Activated T-cell treated with anti-CD3 and anti-CD28 coated beads for 1 hour (primary cell): ENCODE measurements at places on chromosomes 7 and 10.
A peak's percentile ranks its signal among the peaks of the same experiment; 100 is the strongest.

- DNase-seq = no peak
Observed at GRCh38 chr7:21566094-21566493, 23.3 kb downstream of the DNAH11 start.

GRCh38 chr10:53579773-53580172 lies 807.2 kb upstream of the MBL2 start:
- no peak for DNase-seq

- no peak for DNase-seq
Observed at GRCh38 chr7:21113609-21114415, 314.1 kb upstream of the SP4 start.

DNA sequence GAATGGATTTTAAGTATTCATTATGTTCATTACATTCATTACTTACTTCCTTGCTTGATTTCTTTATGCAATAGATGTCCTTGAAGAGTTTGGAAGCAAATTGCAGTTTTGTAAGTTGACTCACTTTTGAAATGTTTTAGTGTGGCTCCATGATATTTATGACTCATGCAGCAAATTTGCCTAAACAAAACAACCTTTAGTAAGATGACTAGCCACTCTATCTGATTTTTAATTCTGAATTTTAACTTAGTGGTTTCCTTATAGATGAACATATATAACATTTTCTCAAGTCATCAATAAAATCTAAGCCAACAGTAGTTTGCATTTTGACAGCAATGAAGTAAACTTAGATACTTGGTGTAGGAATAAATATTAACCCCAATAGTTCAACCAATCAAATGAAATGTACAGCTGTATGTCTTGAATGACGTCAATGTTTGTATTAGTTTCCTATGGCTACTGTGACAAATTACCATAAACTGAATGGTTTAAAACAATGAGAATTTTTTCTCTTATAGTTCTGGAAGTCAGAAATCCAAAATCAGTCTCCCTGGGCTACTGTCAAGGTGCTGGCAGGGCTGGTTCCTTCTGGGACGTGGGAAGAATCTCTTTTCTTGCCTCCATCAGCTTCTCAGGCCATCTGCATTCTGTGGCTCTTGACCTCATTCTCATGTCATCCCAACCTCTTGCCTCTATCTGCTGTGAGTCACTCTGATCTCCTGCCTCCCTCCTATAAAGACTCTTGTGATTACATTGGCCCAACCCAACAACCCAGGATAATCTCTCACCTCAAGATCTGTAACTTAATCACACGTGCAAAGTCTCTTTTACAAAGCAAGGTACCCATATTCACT lies 73.4 kb downstream of the AHR start:
- no peak for DNase-seq

- DNase-seq = no peak
Observed at GRCh38 chr10:60513281-60513680, 123.6 kb upstream of the ANK3 start.

DNA sequence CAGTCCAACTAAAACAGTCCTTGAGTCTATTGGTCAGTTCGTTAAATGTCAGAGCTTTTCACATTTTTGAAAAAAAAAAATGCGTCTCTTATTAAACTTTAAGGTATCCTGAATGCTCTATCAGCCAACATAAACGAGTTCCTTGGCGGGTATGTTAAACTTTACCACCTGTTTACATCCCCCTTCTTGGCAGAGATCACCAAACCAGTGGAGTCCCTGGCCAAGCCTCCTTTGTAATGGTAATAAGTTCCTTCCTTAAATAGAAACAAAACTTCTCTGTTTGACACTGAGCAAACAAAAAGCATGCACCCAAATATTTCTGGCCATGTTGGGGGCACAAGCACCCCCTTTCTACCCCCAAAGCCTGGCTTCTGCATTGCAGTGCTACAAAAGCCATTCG lies 3.2 kb downstream of the TRIL start:
- DNase-seq = no peak

DNA sequence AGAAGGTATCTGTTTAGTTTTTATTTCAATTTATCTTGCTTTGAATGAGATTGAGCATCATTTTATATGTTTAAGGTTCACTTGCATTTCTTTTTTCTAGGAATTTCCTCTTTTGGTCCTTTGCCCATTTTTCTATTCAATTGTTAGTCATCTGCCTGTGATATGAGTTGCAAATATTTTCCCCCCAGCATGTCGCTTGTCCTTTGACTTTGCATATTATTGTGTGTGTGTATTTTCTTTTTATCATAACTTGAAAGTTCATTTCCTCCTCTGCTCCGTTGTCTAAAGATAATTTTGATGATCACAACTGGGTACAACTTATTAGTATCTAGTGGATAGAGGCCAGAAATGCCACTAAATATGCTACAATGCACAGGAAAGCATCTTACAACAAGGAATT lies 132.7 kb upstream of the MDFIC start:
- DNase-seq = no peak

- no peak for DNase-seq
Observed at GRCh38 chr10:3757250-3757637, 27.8 kb downstream of the KLF6 start.

- DNase-seq = no peak
Observed at GRCh38 chr7:1675036-1675671, 5.1 kb downstream of the ELFN1 start.

DNA sequence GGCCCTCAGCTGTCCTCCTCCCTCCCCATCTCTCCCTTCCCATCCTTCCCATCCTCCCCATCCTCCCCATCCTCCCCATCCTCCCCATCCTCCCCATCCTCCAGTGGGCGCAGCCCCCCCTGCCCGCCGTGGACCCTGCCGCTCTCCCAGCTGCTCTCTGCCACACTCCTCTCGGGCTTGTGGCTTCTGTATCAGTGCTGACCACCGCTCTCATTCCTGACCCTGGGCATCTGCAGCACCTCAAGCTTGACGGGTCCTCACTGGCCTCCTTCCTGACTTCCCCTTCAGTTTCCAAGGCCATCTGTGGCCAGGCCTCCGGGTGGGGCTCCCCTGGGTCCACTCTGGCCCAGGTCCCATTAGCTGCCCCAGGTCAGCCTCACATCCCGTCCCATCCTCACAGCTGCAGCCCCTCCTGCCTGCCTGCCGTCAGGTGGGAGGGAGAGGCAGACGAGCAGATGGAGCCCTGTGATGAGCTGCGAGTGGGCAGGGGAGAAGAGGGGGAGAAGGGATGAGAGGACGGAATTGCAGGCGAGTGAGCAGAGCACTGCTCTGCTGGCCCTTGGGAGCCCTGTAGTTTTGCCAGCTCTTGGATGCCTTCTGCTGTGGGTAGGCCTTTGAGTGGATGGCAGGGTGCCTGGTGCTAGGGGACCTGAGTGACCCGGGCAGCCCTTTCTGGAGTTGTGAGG lies 35.7 kb downstream of the LHPP start:
- no peak for DNase-seq

- DNase-seq = no peak
Observed at GRCh38 chr10:123346581-123346980, 192.4 kb downstream of the BUB3 start.

- no peak for DNase-seq
Observed at GRCh38 chr7:2399848-2400587, 3.4 kb upstream of the CHST12 start.

GRCh38 chr10:84423719-84424118 lies 95.3 kb downstream of the CCSER2 start:
- DNase-seq = no peak

GRCh38 chr10:29317027-29317420 lies 28.2 kb downstream of the LYZL1 start:
- DNase-seq = no peak

GRCh38 chr7:33654676-33655075 lies 250.7 kb upstream of the BMPER start:
- DNase-seq = no peak

GRCh38 chr7:130948822-130949221 lies 214.8 kb upstream of the KLF14 start:
- no peak for DNase-seq

DNA sequence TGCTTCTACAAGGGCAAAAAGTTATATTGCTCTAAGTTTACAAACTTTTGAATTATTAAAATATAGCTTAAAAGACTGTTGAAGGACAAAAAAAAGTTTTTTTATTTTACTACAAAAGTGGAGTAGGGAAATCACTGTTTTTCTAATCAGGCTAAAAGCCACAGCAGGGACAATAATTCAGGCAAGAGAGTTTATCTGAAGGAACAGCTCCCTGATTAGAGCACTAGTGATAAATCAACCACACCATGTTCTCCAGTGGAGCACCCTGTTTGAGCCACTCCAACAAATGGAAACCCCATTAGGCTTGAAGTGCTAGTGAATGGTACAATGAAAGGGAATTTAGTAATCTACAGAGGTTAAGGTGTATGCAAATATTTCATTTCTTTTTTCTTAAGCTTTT lies 357.1 kb downstream of the SEMA3D start:
- no peak for DNase-seq

GRCh38 chr7:78683566-78683965 lies 769.9 kb downstream of the MAGI2 start:
- no peak for DNase-seq

DNA sequence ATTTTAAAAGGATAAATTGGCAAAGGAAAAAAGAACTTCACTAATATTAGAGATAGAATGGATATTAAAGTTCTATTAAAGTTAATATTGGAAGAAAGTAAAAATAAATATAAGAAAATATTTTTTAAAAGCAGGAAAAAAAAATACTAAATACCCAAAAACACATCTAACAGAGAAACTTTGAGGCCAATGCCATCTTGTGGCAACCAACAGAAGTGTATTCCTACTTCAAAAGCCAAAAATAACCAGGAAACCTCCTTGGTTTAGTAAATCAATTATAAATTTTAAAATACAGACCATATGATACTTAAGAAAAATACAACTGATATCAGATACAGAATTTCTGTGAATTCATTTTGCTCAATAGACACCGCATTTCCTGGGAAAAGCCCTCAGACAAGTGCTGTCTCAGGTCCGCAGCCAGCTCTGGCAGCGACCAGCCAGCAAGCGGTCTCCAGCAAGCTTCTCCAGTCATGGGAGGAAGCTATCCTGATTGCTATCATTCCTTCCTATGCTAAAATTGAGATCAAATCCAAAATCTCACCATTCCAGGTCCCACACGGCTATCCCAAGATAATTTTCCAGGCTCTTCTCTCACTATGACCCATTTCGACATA lies 65.3 kb downstream of the LMBR1 start:
- no peak for DNase-seq

- no peak for DNase-seq
Observed at GRCh38 chr7:150567169-150567568, at the start of gene GIMAP4. Gene GIMAP4 (plus strand): TSS chr7:150567390. CDS start chr7:150569902, 2,512 bp downstream.

DNA sequence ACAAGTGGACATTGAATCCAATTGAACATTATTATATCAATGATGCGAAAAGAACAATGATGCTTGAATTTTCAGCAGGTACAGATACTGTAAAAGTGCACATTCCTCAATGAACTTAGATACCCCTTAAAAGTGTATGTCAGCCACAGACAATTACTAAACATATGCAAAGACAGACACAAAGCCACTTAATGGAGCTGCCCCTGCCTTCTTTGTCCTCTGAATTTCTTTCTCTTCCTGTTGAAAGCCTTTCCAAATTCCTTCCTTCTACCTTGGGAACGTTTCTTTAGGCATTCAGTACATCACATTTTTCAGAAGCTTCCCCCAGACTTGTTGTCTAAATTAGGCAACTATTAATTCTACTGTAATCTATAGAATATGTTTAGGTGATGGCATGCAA lies 706.8 kb upstream of the MBL2 start:
- no peak for DNase-seq

DNA sequence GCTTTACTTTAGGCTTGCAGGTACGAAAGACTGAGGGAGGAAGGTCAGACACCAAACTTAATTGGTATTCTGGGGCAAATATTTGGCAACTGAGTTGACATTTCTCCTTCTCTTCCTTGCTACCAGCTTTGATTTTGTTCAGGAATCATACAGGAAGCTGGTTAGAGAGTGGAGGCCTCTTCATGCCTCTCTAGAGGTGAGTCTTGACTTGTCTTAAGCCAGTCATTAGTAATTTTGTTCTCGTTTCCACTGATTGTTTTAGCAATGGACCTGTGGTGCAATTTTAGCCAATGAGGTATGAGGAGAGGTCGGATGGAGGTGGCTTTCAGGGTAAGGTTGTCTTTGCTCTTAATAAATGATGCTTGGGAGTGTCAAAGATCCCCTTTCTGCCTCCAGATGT lies 2.4 kb upstream of the RP9 start:
- DNase-seq = no peak

GRCh38 chr10:78211561-78212051 lies 177.9 kb downstream of the RPS24 start:
- no peak for DNase-seq

- no peak for DNase-seq
Observed at GRCh38 chr7:86904949-86905834, 154.3 kb downstream of the ELAPOR2 start.

DNA sequence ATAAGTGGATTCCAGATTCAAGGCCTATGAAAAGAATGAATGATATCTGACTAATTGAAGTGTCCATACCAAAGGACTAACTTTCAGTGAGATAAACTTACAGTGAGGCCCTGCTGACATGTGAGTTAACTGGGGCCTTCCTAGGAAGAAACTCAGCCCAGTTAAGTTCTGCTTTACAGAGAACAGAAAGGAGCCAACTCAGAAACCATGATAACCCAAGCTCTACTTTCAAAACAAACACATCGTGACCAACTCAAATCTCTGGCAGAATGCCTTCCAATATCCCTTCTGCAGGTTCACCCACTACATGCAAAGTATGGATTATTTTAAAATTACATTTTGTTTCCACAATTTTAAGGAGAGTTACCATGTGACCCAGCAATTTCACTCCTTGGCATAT lies 75.8 kb upstream of the MRLN start:
- DNase-seq = no peak

DNA sequence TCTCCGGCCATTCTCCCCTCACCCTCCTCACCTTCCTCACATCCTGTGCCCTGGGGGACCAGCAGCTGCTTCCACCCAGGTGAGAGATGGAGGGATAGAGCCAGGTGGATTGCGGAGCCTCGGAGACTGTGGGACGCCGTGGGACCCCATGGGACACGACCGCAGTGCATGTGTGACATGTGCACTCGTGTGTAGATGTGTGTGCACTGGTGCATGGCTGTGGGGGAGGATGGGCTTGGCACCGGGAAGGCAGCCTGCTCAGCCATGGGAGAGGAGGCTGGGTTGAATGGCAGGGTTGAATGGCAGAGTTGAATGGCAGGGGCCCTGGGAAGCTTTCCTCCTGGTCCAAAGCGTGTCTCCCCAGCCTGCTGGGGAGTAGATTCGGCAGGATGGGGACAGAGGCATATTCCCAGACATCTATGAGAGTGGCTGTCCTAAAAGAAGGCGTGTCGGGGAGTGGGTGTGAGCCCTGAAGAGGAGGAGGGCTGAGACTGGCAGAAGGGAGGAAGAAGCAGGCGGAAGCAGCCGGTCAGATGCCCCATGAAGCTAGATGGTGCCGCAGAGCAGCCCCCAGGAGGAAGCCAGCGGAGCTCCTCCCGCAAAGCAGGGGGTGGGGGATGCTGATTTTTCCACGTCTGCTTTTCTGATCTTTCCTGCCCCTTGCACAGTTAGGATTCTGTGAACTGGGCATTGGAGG lies 815 bp downstream of the GIMAP8 start:
- peak; percentile 59 for DNase-seq
